ENCODE measurements at places on chromosomes 3 and 15.

DNA sequence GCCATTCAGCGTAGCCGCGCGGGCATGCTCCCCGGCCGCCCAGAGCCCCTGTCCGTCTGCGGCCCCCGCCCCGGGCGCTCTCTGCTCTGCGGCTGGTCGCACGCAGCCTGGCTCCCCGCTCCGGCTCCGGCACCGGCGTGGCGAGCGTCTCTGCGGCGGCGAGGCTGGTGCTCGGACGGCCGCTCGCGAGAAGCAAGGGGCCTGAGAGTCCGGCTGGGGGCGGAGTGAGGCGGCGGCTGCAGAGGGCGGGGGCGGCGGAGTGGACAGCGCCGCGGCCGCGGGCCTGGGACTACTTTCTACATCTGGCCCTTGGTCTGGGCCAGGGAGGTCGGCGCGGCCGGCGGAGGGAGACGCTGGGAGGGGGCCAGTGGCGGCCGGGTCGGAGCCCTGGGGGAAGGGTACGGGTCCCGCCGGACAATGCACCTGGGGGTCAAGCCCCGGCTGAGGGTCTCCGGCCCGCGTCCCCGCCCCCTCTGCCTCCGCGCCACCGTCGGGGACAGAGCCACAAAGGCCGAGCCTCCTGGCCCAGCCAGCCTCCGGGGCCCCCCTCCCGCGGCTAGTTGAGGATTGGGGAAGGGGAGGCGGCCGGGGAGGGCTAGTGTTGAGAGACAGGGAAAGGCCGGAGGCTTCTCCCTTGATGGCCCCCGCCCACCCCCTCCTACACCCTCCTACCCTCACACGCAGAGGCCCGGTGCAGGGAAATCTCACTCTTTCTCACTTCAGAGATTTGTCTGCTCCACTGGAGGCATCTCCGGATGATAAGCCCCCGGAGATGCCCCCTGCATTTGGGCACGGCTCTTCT, at the start of gene PRTG:
Gene PRTG (minus strand): TSS at position 226 of the 802 bp plus-strand sequence. CDS start 221 bp downstream, at position 5.
- DNase-seq: no peak

- DNase-seq: no peak
These were observed 173.6 kb upstream of the BHLHE40 start for GRCh38 chr3:4805662-4806061.

DNA sequence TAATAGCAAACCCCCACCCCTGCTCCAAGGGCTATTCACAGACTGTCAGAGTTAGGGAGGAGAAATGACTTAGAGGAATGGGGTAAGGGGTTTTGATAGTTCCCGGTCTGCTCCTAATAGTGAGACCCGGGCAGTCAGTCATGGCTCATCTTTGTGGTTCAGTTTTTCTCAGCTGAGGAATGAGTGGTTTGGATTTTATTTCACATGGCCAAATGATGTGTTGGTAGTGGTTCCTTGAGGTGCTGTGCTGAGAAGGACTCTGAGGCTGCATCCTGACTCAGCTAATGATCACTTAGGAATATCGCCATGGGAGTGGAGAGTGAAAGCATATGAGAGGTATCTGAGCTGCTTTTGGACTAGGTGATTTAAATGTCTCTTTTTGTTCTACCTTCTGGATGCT, 80.2 kb downstream of the LPP start:
- DNase-seq: no peak

- no peak for DNase-seq
These were observed 15.0 kb upstream of the GNAI2 start for GRCh38 chr3:50221051-50221410.

DNA sequence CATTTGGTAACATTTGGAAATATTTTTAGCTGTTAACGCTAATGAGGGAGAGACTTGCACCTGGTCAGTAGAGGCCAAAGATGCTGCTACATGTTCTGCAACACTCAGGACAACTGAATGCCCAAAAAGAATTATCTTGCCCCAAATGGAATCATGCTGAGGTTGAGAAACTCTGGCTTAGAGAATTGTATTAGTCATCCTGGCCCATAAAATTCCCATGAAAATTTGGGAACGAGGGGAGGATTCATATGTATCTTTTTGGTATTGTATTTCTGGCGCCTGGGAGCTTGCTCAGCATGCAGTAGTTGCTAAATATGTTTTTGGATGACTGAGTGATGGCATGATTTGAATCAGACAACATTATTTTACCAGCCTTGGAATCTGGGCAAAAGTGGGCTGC, 59.9 kb downstream of the CHL1 start:
- DNase-seq: no peak

- DNase-seq: no peak
These were observed 67.8 kb downstream of the TTC23 start for GRCh38 chr15:99181545-99181971.

DNA sequence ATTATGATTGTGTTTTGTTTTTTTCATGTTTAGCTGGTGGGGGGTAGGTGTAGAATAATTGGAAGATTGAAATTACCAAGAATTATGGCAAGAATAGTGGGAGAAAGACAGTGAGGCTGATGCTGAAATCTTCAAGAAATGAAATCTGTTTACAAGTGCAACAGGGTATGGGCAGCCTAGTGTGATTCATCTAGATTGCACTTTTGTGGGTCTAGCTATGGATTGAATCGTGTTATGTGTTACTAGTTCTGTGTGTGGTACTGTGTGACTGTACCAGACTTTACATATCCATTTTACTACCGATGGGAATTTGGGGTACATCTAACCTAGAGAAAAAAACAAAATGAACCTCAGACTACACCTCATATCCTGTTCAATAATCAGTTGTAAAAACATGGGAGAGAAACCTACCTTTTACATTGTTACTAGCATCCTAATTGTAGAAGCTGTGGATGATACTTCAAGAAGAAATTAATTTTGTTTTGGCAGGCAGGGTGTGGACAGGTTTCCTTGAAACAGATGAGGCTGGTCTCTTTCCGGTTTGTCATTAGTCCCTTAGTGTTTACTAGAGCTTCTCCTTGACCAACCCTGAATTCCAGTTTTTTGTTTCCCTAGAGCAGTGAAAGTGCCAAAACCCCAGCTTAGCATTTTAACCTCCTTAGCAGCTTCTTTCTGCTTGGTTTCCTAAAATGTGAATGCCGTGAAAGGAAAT, 47.9 kb downstream of the OPA1 start:
- DNase-seq: no peak

DNA sequence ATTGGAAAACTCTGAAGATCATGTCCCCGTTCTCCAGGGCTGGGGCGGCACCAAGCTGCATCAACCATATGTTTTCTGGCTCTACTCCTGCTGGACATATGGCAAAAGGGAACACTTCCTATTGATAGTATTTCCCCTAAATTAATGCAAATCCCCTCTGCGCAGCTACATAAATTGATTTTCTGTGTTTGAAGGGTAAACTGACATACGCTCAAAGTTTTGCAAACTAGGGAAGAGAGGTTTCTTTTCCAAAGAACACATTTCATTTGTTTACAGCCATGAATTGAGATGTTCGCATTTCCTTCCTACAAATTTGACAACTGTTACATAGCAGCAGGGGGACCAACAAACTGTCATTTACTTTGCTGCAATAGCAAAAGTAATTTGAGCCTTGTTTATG, 35.9 kb downstream of the CTXND1 start:
- DNase-seq: no peak

DNA sequence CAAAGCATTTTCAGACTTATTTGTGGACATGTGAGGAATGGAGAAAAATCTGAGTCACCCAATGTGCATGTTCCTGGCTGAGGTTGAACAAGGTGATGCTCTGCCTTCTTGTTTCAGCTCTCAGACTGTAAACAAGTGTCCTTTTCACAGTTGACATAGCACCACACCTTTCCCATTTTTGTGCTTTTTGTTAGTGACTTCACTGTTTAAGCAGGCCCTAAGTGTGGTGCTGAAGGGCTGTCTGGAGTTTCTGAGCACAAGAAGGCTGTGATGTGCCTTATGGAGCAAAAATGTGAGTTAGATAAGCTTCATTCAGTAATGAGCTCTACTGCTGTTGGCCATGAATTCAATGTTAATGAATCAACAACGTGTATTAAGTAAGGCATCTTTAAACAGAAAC, 20.4 kb downstream of the ABI3BP start:
- no peak for DNase-seq

GRCh38 chr3:30352410-30353318, 253.7 kb upstream of the TGFBR2 start:
- DNase-seq: no peak

GRCh38 chr3:53256704-53257055, 858 bp upstream of the TKT start:
- DNase-seq: no peak

- no peak for DNase-seq
These were observed 4.6 kb downstream of the SHOX2 start for GRCh38 chr3:158101335-158102241.

All from activated T-helper 1 cell treated with anti-CD3 and anti-CD28 coated beads, Interleukin-2, amount 50 U/mL, for 16 hours (primary cell).